Pancreas (tissue), 10 donors: ENCODE measurements at places on chromosomes 6 and 20.
A peak's percentile ranks its signal among the peaks of the same experiment; 100 is the strongest.

GRCh38 chr20:57006411-57007170 lies 259.9 kb downstream of the BMP7 start:
- no peak for DNase-seq

GRCh38 chr6:116560130-116560529 lies 6.6 kb downstream of the CALHM4 start:
- DNase-seq = no peak

DNA sequence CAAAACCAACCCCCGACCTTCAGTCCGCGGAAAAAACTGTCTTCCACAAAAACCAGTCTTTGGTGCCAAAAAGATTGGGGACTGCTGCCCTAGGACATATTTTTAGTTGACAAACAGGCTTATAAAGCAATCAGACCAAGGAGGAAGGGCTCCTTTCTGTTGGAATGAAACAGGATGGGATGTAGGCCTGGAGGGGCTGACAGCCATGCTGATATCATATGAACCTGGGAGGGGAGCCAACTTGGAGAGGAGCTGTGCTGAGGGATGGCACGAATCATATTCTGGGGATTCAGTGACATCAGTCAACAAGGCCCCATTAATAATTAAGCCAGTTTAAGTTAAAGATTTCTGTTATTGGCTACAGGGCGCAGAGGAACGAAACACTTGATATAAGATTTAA lies 225.4 kb upstream of the TSHZ2 start:
- no peak for DNase-seq

DNA sequence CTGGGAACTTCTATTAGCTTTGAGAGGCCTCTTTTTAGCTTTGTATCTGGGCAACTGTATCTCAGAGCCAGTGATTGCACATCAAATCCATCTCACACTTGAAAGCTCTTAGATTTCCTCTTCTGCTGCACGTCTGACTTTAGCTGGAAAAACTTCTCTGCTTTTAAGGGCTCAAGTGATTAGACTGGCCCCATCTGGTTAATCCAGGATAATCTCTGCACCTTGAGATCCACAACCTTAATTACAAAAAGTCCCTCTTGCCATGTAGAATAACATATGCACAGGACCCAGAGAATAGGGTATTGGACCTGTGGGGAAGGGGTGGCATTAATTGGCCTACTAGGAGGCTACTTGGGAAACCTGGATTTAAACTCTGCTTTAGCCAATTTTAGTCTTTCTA lies 24.2 kb downstream of the KLHL31 start:
- DNase-seq = no peak

DNA sequence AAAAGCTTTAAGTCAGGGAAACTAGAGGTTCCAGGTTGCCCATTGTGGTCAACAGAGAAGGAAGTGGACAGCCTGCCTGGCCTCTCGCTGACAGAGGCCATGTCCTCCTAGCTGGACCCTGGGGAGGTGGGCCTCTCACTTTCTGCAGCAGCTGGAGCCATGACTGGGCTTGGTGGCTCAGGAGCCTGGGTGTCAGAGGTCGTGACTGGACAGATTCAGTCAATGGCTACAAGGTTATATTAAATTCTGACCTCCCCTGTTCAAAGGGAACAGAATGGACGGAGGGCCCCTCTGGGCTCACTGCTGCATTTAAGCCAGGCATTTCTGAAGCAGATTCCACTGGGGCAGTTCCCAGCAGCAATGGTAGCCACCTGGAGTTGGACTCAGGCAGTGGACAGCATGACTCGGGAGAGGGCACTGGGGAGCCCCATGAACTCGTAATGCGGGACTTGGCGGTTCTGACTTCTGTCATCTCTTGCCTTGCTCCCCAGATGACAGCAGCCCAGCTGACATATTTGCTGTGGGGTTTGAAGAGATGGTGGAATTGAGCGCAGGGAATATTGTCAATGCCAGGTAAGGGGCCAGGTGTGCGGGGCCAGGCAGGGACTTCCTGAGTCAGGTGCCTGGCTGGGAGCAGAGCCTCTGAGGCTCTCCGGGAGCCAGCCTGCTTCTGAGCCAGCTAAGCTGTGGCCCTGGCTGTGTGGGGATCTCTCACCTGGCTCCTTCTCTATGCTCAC lies 86.7 kb downstream of the SYNJ2 start:
- no peak for DNase-seq

DNA sequence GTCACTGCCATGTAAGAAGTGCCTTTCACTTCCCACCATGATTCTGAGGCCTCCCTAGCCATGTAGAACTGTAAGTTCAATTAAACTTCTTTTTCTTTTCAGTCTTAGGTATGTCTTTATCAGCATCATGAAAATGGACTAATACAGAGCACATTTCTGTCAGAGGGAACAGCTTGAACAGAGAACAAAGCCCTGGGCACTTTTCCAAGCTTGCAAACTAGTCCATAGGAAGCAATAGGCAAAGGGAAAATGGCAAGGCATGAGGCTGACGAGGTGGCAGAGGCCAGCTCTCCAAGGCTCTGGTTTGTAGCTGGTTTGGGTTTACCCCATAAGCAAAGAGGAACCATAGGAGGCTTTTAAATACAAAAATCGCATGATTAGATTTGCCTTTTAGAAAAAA lies 185.1 kb upstream of the HDDC2 start:
- DNase-seq = no peak

DNA sequence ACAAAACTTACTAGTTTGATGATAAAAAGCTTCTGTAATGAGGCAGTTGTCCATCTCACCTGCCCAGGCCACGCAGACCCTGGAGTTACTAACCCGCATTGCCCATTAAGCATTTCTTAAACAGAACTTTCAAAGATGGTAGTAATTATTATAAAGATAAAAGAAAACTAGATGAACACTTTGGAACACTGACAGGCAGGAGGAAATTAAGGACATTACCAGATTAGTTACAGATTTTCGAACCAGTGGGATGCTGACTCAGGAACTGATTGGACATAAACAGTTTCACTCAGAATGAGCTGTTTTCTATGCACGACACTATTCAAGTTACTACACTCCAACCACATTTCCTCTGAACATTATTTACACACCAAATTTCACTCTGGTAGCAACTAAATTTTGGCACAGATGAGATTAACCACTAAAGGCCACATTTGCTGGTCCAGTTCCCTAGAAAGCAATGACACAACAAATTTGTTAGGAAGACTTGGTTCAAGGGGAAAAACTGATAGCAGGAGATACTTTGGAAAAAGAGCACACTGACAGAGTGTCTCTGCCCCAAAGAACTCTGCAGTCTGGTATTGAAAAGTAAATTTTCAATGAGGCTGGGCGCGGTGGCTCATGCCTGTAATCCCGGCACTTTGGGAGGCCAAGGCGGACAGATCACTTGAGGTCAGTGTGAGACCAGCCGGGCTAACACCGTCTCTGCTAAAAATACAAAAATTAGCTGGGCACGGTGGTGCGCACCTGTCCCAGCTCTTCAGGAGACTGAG lies 3.0 kb downstream of the ROMO1 start:
- DNase-seq = no peak

- DNase-seq = no peak
These were observed 32.3 kb upstream of the CITED2 start for GRCh38 chr6:139406577-139407343.

DNA sequence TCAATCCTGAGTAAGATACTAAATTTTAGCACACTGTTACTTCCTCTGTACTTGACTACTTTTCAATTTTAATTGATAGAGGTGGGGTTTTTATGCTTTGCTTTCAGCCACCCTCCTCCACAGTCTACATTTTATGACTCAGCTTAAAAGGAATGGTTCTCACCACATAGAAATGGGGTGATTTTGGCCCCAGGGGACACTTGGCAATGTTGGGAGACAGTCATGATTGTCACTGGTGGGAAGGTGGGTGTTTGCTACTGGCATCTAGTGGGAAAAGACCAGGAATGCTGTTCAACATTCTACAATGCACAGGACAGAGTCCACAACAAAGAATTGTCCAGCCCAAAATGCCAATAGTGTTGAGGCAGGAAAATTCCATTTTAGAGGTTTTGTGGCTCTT lies 71.3 kb downstream of the PCSK2 start:
- DNase-seq = no peak

GRCh38 chr20:53576195-53576580 lies 17.5 kb downstream of the ZNF217 start:
- DNase-seq = no peak

GRCh38 chr20:57960803-57961575 lies 251.2 kb upstream of the PMEPA1 start:
- no peak for DNase-seq

- DNase-seq = no peak
These were observed 150.0 kb downstream of the PHACTR1 start for GRCh38 chr6:12866422-12867029.

DNA sequence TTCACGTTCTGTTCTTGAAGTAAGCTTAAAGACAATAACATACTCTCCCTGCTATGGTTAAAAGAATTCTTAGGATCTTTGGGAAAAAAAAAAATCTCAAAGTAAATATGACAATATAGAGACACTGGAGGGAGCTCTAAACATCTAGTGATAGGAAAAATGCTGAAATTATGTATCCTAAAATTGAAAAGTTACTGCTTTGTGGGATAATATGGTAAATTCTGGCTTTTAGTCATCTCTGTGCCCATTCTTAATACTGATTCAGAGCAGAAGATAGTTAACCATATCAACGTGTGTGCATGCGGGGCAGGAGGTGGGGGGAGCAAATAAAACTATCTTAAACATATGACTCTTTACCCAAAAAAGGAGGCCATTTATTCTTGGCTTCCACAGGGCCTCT lies 165.4 kb downstream of the GMPR start:
- DNase-seq = no peak

- no peak for DNase-seq
These were observed 231.3 kb upstream of the MARCKS start for GRCh38 chr6:113625850-113626249.

GRCh38 chr6:129194306-129194941 lies 311.5 kb downstream of the LAMA2 start:
- no peak for DNase-seq

GRCh38 chr6:150987371-150987828 lies 121.9 kb downstream of the MTHFD1L start:
- DNase-seq = no peak

DNA sequence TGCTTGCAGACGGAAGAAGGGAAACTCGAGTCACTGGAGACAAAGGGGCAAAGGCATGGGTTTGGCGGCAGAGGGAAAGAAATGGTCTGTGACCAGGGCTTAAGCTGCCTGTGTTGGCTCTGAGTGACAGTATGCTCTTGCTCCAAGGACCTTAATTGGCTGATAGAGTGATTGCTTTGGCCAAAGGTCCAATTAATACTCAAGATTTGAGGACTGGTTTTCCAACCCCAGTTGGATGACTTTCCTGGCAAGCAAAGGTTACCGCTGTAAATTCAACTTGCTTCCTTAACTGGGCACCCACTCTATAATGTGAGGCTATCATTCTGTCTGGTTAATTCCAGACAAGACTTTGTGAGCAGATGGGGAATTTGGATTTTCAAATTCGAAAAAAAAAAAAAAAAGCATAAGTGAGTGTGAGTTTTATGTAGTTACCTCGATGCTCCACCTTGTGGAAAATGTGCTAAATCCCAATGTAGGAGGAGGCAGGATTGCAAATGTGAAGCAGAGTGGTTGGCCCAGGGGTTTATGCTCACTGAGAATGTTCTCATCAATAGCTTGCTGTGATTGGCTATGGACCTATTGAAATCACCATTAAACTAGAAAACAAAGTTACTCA lies 150.7 kb upstream of the GMDS start:
- no peak for DNase-seq

DNA sequence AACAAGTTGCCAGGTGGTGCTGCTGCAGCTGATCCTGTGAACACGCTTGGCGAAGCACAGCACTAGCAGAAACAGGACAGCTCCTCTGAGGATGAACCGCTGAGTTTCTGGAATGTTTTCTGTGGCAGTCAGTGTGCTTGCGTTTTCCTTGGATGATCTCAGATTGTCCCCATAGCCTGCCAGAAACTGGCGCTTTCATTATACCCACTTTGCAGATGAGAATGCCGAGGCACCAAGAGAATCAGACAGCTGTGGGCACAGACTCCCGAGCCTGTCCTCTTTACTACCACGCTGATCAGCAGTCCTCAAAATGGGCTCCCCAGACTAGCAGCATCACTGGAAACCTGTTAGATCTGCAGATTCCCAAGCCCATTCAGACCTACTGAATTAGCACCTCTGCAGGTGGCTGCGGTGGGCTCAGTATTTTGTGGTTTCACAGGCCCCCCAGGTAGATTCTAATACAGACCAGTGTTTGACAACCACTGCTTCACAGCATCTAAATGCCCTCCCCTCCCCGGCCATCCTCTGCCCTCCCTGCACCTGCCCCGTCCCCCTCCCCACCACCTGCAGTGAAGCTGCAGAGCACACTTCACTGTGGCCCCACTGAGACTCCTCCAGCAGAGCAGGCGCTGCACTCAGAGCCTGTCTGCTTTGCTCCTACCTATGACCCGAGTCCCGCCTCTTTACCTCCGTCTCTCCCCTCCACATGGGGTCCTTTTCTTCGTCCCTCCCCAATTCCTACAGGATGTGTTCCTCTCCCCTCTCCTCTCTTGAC lies 29.6 kb downstream of the SPATA2 start:
- DNase-seq = no peak

DNA sequence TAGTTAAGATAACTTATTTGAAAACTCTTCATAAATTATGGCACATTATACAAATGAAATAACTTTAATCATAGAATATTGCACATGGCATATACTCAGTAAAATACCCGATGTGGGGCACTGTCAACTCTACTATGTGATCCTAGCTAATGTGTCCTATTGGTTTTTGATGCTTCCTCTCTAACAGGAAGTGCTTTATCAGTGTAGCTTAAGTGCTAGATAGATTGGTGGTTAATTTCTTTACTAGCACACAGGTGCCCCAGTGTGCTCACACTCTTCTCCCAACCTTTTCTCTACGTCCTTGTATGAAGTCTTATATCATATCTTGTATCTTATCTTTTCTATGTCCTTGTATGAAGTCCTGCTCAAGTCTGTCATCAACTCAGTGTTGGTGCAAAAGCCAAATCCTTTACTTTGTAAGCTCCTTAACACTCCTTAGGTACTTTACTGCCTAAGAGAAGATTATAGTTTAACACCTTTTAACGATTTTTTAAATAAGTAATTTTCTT lies 358.9 kb downstream of the CENPW start:
- no peak for DNase-seq

GRCh38 chr6:66065313-66065712 lies 358.3 kb upstream of the EYS start:
- DNase-seq = no peak

GRCh38 chr20:48128436-48128835 lies 343.2 kb upstream of the SULF2 start:
- DNase-seq = no peak

DNA sequence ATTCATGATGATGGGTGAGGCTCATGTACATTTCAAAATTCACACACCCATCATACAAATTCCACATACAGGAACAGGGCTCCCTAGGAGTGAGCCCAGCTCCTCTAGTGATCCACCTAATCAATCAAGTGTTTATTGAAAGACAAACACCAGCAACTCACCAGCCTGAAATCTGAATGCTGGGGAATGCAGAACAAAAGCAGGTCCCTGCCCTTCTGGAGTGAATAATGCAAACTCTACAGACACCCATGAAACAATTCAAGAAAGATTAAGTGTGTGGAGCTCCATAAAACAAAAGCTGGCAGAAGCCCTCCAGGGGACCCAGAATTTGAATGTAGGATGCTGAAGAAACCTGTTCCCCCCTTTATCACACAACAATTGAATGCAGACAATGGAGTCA lies 396.7 kb upstream of the JARID2 start:
- no peak for DNase-seq

GRCh38 chr20:62165762-62166399 lies 16.9 kb upstream of the MTG2 start:
- DNase-seq = peak; percentile 55

- DNase-seq = no peak
These were observed 105.6 kb downstream of the CDC5L start for GRCh38 chr6:44493132-44493531.
